Karpas-422 (cell line): ENCODE measurements at places on chromosomes 7 and 10. TPM values are rescaled to one million over a fixed set of nuclear protein-coding genes. Genes with fewer than 3 reads are reported as not detected.

Gene ANKRD1
- not detected in 2 replicates for total RNA-seq

Gene PKD1L1
- 0.90 and 2.8 TPM in 2 replicates for total RNA-seq

Gene ABCA13
- total RNA-seq = not detected in 2 replicates

Gene TRIP6
- 19.5 and 30.5 TPM in 2 replicates for total RNA-seq

Gene SPAG6
- not detected in 2 replicates for total RNA-seq

Gene PIK3AP1
- total RNA-seq = 131 and 162 TPM in 2 replicates

DNA sequence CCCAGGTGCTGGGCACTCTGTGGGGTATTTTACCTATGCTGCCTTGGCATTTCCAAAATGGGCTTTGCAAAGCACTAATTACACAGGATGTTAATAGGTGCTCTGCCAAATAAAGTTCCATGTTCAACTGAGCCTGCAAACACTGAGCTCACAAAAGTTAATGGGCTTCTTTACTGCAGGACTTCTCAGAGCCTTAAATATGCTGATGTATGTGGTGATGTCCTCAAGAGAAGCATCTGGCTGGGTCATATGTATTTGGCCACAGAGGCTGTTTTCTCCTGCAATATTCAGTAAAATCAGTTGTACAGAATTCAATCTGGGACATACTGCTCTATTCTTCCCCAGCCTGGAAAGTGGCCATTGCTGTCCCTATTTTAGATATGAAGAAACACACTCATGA is 31.3 kb downstream of the GRID1 start:
- peaks cover under 1% of the 10 kb centered on the region; the same call in 1 of the 2 replicates for H3K4me1 ChIP-seq
- H3K27ac ChIP-seq = no peak overlapping the region
- no peaks in the 10 kb centered on the region for H3K27me3 ChIP-seq
- DNase-seq = no peak

DNA sequence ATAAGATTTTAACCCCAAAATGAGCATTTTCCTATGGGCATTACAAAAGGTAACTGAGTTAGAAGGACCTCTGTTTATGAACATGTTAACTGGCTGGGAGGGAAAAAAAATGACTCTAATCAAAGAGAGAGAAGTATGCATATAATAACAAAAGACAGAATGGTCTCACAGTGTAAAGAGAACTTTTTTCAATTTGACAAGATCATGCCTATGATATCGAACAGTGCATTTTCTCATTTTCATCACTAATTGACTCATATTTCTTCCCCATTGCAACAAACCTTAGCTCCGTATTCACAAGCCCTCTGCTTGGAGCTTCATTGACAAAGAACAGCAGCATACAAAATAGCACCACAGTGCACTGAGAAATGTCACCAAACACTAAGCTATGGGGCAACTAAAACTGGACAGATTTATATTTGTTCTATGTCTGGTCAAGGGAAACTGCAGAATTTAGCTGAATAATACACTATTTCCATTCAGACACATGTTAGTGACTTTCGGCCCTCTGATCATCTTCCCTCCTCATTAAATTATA is 45.6 kb downstream of the SMURF1 start:
- no peaks in the 10 kb centered on the region for H3K27me3 ChIP-seq
- H3K27ac ChIP-seq = peak overlapping the region; percentile 64
- H3K36me3 ChIP-seq = peaks cover 14% of the 10 kb centered on the region; the same call in 1 of the 2 replicates
- H3K4me1 ChIP-seq = peaks cover 84% of the 10 kb centered on the region
- H3K4me3 ChIP-seq = no peak overlapping the region
- DNase-seq = no peak

DNA sequence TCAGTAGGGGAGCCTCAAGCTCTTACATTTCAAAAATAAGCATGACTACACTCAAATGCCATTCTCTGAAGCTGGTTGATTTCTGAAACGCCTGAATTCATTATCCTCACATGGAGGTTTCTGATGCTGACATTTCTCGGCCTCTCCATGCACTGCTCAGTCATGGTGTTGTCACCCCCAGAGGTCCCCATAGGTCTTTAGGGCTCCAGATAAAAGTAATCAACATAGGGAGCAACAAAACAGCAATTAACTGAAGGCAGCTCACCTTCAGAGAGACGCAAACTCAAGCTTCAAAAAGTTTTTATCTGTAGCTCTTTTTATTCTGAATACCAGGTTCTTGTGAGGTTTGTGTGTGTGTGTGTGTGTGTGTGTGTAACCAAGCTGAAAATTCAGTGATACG is 223.2 kb upstream of the LRRN3 start:
- no peaks in the 10 kb centered on the region for H3K27me3 ChIP-seq
- no peak overlapping the region for H3K27ac ChIP-seq
- H3K4me3 ChIP-seq = no peak overlapping the region

DNA sequence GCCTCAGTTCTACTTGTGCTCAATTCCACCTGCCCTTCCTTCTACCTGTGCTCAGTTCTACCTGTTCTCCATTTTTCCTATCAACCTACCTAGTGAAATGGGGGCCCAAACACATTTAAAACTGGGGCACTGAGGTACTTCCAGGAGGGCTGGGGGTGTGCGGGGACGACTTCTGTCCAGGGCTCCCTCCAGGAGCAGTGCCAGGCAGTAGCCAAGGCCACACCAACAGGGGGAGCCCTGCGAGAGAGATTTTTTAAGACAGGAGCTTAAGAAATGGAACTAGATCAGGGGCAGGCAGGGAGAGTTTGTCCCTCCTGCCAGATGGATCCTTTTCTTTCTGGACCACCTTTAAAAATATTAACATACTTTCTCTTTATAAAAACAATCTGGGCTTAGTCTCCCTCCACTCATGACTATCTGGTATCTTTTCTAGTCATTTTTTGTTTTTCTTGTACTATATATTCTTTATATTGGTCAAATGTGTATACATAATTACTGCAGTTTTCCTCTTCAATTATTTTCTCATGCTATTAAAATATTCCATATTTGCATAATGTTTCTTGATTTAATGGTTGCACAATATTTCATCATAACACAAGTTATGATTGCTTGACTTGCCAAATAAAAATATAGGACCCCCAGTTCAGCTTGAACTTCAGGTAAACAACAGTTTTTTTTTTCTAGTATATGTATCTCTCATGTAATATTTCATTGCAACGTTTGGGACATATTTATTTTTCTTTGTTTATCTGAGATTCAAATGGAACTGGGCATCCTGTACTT is 47.3 kb upstream of the INSYN2A start:
- H3K36me3 ChIP-seq = no peaks in the 10 kb centered on the region
- peak; percentile 76 for DNase-seq
- H3K27me3 ChIP-seq = no peaks in the 10 kb centered on the region
- H3K4me3 ChIP-seq = no peak overlapping the region

DNA sequence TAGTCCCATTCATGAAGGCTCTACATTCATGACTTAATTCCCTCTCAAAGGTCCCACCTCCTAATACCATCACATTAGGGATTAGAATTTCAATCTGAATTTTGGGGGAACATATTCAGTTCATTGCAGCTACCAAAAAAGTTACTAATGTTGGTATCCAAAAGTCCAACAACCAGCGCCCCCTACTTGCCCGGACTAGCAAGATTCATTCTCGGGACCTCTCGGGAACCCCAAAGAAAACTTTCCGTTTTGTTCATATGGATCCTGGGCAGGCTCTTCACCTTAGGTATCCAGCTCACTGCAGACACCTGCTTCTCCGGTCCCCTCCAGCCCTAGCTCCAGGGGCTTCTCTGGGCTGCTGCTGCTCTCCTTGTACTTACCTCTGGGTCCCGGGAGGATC is 8.9 kb upstream of the GRK5 start:
- H3K27ac ChIP-seq = no peak overlapping the region
- DNase-seq = peak; percentile 82
- H3K4me1 ChIP-seq = peaks cover 9% of the 10 kb centered on the region; the same call in 1 of the 2 replicates
- H3K4me3 ChIP-seq = 0 out of 2 replicates have a peak overlapping the region, but pooled peaks have one; percentile 24
- H3K36me3 ChIP-seq = no peaks in the 10 kb centered on the region

- no peaks in the 10 kb centered on the region; the same call in 1 of the 2 replicates for H3K27me3 ChIP-seq
- no peaks in the 10 kb centered on the region for H3K4me1 ChIP-seq
- DNase-seq = no peak
- no peaks in the 10 kb centered on the region for H3K36me3 ChIP-seq
- H3K27ac ChIP-seq = no peak overlapping the region
Observed at GRCh38 chr10:110324805-110325280, 20.1 kb upstream of the SMNDC1 start.

DNA sequence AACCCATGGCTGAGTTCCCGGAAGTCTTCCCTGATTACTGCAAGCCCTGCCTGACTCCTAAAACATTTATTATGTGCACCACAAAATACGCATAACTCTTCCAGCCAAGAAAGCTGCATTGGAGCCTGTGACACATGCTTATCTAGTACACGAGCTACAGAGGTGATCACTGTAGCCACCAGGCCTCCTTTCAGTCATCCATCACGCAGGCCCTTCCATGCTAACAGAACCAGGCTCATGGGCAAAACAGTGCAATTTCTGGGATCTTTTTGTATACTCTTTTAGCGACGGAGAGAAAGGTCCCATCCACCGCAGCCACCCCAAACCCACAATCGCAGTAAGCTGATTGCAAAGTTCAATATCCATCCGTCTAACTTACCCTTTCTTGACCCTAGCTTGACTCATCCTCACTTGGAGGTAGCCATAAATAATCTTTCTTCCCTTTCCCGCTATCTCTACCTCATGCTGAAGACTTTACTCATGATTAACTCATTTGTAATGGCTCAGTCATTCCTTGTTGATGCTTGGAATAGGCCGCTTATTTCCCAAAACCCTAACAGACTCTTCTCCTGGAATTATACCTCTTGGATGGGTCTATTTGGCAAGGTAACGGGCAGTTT is 1203.5 kb downstream of the TYW1 start:
- H3K4me1 ChIP-seq = no peaks in the 10 kb centered on the region
- H3K36me3 ChIP-seq = no peaks in the 10 kb centered on the region
- no peak overlapping the region for H3K27ac ChIP-seq
- H3K27me3 ChIP-seq = no peaks in the 10 kb centered on the region

DNA sequence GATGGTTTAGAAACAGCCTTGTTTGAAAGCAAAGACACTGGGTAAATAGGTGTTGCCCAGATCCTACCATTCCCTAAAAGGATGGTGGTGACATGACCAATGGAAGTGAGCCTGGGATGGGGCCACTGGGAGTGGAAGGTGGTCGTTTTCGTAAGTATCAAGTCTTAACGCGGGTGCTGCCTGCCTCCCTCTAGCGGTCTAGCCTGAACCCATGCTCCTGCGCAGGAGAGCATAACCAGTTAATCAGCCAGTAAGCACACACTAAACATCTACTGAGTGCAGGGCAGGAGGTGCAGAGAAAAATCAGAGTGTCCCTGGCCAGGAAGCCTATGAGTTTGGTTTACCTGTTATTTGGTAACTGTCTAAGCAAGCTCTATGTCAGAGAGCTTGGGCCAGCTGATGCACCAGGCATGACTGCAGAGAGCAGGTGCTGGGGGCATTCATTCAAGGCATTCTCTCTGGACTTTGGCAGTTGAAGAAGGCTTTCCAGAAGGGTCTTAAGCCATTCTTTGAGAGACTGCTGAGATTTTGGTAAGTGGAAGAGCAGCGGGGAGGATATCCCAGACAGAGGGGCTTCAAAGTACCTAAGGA is 930 bp downstream of the GARIN1A start:
- H3K27ac ChIP-seq = no peak overlapping the region
- H3K36me3 ChIP-seq = peaks cover 4% of the 10 kb centered on the region; the same call in 1 of the 2 replicates
- no peak overlapping the region for H3K4me3 ChIP-seq
- no peaks in the 10 kb centered on the region for H3K27me3 ChIP-seq
- no peaks in the 10 kb centered on the region for H3K4me1 ChIP-seq
